ENCODE measurements at places on chromosomes 12 and 14. TPM values are rescaled to one million over a fixed set of nuclear protein-coding genes. Genes with fewer than 3 reads are reported as not detected.

DNA sequence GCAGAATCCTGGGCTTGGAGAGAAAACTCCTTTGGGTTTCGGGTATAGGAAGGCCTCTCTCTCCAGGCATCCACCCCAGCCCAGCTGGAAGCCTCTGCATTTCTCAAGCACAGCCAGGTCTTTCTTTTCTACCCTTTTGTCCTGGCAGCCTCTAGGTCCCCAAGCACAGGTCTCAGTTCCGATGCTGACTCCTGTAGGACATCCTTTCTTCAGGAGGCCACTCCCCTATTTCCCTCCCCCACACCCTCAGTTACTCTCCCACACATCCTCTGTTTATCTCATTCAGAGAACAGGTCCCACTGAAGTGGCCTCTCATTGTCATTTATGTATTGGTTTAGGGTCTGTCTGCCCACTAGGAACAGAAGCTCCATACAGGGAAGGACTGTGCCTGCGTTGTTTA is 352.6 kb downstream of the VRK1 start:
- DNase-seq, result no peak

CACNA1C gene
- 102 TPM for total RNA-seq

DNA sequence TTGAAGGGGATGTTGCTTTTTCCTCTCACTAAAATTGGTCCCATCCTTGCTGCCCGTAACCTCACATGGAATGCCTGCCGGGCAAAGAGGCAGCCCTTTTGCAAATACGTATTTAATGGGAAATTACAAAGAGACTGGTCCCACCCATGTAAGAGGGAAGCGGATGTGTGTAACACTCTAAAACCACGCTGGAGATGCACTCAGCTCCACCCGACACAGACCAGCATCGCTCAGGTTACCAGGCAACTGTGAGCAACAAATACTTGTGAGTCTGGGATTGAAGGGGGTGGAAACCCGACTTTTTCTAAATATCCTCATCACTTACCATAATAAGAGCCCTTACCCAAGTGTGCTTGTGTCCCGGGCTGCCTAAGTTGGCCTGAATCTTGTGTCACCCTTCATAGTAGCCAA is 47.7 kb downstream of the ELK3 start:
- peak; percentile 82 for DNase-seq

DNA sequence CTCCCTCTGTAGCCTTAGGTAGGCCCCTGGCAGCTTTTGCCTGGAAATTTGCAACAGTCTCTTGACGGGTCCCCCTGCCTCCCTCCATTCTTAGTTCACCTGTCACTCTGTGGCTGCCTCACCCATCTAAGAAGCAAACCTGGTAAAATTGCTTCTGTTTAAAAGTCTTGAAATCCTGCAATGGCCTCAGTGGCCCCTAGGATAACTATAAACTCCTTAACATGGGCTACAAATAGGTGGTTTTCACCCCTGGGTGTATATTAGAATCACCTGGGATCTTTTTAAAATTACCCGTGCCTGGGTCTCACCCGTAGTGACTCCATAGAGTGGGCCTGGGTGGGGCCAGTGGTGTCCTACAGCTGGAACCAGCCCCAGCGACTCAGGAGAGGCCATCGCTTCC is 332.7 kb downstream of the CACNA1C start:
- DNase-seq, result no peak

KLRG1 gene
- 0.53 TPM for total RNA-seq

SAMD15 gene
- not detected for total RNA-seq

DNA sequence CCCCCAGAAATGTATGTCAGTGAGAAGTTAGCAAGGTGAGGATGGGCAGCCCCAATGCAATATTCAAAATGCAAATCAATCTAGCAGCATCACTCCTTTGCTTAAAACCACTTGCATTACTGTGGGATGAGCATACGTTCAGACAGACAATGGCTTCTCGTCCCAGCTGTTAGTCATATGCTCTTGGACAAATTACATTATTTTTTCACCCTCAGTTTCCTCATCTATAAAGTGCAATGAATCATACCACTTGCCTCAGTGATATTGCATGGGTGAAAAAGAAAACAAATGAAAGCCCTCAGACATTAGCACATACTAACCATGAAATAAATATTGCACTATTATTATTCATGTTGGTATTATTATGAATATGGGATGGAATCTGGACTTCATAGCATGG is 132.3 kb downstream of the C12orf75 start:
- no peak for DNase-seq

DNA sequence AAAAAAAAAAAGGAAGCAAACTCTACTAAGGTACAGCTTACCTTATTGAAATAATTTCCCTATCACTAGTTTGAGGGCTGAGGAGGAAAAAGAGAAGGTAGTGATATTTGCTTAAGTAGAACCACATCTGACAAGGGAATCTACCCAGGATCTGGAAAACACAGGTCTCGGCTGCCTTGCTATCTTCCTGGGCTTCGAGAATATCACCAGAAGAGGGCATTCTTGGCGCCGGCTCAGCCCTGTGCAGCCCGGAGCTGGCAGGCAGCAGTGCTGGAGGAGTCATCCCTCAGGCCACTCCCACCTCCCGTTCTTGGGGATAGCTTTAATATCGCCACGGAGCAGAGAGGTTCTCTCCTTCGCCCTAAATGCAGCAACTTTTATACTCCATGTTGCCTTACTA is 1181.2 kb downstream of the VRK1 start:
- DNase-seq, result peak; percentile 14

SLC17A8 gene
- total RNA-seq, result not detected

DNA sequence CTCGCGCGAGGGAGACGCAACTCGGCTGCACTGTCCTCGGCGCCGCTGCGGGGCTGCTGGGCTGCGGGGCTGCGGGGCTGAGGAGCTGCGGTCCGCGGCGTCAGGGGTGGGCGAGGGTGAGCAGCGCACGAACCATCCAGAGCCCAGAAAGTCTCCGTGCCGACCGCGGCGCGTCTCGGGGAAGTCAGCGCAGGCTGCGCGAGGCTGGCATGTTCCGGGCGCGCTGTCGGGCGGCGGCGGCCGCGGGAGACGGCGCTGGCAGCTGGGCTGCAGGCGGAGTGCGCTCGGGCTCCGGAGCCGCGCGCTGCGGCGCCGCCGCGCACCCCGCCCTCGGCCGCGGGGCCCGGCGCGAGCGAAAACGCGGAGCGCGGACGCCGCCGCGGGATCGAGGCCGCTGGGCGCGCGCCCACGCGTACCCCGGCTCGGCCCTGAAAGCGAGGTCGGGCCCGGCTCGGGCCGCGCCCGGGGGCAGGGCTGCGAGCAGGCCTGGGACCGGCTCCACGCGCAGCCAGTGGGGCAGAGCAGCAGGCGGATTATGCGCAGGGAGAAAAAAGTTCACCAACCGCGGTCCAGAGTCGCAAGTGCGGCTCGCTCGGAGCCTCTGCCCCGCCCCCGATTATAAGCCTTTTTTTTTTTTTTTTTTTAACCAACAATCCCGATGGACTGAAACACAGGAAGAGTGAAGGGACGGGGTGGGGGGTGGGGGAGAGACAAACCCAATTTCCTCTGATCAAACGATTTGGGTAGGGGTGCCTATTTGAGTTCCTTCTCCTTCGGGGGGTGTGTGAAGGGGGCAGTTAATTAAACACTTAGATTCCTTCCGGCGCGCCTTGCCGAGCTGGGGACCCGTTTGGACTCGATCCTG is at the start of gene PRICKLE1:
Gene PRICKLE1 (minus strand): TSS at position 282 of the 865 bp plus-strand sequence. CDS start 117,230 bp downstream, outside the sequence.
- no peak for DNase-seq

- no peak for DNase-seq
These were observed 5.3 kb downstream of the RNF212B start for GRCh38 chr14:23243066-23243465.

- no peak for DNase-seq
These were observed 2.2 kb downstream of the OASL start for GRCh38 chr12:121036810-121037326.

DNA sequence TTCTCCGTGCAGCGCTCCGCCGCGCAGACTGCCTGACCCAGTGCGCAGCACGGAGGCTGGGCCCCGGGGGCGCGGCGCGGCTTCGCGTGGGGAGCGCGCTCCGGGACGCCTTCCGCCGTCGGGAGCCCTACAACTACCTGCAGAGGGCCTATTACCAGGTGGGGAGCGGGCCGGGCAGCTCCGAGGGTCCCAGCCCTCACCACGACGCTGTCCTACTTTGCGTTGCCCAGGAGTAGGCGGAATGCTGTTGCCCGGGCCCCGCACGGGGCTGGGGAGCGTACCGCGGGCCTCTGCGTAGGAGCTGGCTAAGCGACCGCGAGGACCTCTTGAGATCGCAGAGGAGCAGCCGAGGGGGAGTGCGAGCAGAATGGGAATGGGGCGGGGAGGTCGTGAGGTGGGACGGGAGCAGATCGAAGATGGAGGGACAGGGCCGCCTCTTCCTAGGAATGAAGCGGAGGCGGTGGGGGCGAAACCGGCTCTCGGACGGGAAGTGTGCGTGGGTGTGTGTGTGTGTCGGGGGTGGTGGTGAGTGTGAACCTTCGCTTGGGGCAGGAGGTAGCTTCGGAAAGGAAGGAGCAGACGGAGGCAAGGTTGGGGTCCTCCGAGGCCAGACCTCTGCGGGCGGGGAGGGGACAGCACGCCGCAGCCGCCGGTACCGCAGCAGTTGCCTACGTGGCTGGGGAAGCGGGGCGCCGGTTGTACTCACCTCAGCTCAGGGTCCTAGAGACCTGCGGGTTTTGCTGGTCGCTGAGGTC is 751 bp downstream of the P3H3 start:
- no peak for DNase-seq

ATF1 gene
- 6.8 TPM for total RNA-seq

GRCh38 chr12:119624966-119625365 is 31.4 kb downstream of the TMEM233 start:
- no peak for DNase-seq

DNA sequence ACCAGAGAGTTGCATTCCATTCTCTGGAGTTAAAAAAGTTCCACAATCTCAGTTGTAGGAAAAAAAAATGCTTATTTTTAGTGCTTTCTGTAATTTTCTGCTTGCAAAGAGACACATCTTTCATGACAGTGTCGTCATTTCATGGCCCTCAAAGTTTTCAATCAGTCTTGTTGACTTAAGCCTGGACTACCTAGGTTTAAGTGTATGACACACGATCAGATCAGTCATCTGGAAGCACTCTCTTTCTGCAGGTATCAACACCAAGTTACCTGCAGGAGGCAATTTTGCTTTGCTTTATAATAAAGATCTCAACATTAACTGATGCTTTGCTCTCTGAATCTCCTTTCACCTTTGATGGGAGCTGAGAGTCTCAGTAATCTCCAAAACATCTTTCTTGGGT is 251.6 kb downstream of the BCAT1 start:
- DNase-seq, result no peak

DNA sequence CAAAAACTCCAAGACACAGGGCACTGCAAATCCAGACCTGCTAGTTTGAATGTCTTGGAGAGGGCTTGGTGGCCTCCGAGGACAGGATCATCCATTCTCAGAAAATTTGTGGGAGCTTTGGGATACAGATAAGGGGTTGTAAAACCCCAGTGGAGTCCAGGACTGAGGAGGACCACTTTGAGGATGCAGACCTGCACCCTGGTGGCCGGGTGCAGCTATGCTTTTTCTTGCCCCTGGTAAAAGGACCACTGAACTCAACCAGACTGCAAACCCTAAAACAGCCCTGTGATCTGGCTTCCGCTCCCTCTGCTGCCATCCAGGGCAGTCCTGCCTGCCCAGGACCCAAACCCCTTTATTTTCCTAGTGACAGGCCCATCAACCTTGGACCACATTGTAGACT is 169.5 kb upstream of the DAAM1 start:
- no peak for DNase-seq

GABARAPL1 gene
- 239 TPM for total RNA-seq

OASL gene
- not detected for total RNA-seq

SLC6A12 gene
- 1.4 TPM for total RNA-seq

DNA sequence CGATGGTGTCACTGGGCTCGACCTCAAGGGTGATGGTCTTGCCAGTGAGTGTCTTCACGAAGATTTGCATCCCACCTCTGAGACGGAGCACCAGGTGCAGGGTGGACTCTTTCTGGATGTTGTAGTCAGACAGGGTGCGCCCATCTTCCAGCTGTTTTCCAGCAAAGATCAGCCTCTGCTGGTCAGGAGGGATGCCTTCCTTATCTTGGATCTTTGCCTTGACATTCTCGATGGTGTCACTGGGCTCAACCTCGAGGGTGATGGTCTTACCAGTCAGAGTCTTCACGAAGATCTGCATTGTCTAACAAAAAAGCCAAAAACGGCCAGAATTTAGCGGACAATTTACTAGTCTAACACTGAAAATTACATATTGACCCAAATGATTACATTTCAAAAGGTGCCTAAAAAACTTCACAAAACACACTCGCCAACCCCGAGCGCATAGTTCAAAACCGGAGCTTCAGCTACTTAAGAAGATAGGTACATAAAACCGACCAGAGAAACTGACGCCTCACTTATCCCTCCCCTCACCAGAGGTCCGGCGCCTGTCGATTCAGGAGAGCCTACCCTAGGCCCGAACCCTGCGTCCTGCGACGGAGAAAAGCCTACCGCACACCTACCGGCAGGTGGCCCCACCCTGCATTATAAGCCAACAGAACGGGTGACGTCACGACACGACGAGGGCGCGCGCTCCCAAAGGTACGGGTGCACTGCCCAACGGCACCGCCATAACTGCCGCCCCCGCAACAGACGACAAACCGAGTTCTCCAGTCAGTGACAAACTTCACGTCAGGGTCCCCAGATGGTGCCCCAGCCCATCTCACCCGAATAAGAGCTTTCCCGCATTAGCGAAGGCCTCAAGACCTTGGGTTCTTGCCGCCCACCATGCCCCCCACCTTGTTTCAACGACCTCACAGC is 717 bp downstream of the UBC start:
- DNase-seq, result peak; percentile 91

NABP2 gene
- total RNA-seq, result 2.8 TPM
